ENCODE measurements at places on chromosomes 2 and 18.

DNA sequence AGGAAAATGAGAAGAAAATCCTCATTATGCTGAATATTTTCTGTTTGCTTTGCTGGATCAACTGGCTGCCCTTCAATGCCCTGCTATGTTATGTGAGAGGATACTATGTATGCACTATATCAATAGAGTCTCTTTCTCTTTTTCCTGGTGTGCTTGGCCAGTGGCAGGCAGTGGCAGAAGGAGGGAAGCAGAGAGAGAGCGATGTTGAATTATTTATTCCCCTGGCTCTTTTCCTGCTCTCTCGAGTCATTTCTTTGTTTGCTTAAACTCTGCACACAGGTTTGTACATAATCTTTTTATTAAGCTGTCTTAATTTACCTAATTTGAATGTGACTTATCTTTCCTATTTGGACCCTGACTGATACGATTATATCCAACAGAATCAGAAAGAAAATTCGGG is 1727.3 kb downstream of the SUCLG1 start:
- DNase-seq, result no peak

- DNase-seq, result no peak
These were observed 8.0 kb upstream of the MBP start for GRCh38 chr18:77140439-77141109.

DNA sequence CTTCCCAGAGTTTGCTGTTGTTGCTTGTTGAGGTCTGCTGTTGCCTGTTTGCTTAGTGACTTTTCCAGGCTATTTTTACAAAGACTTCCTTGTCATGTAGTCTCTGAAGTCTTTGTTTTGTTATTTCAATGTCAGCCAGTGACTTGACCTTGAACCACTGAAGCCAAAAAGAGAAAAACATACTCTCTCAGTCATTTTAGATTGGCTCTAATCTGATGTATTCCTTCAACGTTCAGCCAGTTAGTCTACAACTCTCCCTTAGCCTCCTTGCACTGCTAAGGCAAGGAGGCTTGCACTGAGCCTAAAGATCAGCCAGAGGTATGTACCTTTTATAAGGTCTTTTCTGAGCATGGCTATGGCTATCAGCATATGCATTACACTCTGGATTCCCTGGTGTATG is 27.9 kb downstream of the KIAA1328 start:
- DNase-seq, result no peak

- DNase-seq, result no peak
These were observed 61.0 kb downstream of the ANKRD44 start for GRCh38 chr2:197249381-197250083.

DNA sequence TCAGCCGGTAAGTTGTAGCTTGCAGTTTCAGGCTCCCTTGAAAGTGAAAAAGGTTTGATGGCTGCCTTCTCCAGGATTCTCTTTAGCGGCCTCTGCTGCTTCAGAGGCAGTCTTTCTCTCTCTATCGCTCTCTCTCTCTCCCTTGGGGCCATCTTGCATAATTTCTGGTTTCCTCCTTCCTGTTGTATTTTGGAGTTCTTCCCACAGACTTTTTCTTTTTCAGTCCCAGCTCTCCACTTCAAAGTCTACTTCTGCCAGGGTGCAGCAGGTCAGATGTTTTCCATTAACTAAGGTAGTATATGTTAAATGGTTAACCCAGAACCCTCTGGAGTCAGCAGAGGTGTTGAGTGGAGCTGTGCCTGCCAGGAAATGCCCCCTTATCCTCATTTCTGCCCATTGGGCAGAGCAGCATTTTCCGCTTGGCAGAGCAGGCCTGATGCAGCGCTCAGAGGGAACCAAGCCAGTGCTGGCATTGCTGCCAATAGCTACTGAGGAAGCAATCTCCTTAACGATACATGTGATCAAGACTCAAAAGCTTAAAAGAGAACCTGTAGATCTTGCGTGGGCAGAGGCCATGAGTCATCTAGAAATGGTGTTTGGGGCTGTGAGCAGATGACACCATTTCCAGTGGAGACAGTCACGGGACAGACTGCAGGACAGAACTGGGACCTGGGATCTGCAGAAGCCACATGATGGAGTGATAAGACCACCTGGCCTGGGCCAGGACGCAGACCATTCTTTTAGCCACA is 20.8 kb downstream of the DBI start:
- no peak for DNase-seq

DNA sequence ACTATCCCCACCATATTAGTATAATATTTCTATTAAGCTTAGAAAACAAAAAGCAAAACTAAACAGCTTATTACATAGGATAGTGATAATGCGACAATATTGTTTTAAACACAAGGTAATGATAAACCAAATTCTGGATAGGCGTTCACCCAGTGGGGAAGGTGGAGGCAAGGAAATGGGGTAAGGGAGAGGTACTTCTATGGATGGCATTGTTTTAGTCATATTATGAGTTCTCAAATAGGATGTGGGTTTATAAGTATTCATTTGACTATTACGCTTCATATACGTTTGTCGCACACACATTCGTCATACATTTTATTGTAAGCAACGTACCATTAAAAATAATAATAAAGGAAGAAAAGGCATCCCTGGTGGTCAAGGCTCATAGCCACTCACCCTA is 88.8 kb upstream of the DNMT3A start:
- DNase-seq, result no peak

All from GM12864 (cell line).